Cerebellar nuclear complex (tissue), 1 donor: ENCODE measurements at places on chromosomes 16 and 17.

GRCh38 chr16:4064950-4065352, 51.3 kb downstream of the ADCY9 start:
- no peak for DNase-seq

DNA sequence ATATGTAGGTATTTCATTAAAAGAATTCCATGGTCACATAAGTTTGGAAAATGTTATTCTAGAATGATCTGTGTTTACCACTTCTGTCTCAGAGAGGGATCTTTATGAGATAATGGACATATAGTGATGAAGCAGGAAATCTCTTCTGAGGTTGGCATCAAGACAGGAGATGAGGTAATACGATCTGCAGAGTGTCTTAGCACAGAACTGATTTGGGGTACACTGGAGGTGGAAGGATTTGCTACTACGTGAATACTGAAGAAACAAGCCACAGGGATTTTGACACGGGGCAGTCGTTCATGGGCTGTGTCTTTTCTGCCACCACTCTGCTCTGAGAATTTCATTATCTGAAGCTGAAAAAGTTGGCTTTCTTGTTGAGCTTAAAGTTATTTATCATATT, 5.5 kb downstream of the CBFB start:
- no peak for DNase-seq

GRCh38 chr17:72193391-72194106, 72.7 kb downstream of the SOX9 start:
- DNase-seq, result no peak

- no peak for DNase-seq
Measured at GRCh38 chr17:77068915-77069314, 71.9 kb upstream of the SEC14L1 start.

GRCh38 chr16:51180719-51181502, 29.8 kb upstream of the SALL1 start:
- no peak for DNase-seq
